MCF 10A (cell line): ENCODE measurements at places on chromosomes 16 and 17. TPM values are rescaled to one million over a fixed set of nuclear protein-coding genes. Genes with fewer than 3 reads are reported as not detected.

DNA sequence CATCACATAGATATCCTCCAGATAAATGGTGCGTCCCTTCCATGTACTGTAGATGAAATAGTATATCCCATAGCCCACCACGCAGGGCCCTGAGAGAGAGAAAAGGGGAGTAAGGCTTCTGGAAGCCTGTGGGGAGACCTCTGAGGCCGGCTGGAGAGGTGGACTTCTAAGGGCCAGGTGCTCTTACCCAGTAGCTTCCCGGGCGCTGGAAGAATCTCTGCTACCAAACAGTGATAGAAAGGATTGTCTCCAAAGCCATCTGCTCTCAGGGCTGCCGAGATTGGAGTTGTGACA is 718 bp downstream of the SAT2 start:
- DNase-seq: no peak

GRCh38 chr17:61340431-61341209 is 59.0 kb upstream of the TBX2 start:
- DNase-seq: no peak

The NR1D1 gene
- 7.5 and 8.8 TPM in 2 replicates for total RNA-seq

DNA sequence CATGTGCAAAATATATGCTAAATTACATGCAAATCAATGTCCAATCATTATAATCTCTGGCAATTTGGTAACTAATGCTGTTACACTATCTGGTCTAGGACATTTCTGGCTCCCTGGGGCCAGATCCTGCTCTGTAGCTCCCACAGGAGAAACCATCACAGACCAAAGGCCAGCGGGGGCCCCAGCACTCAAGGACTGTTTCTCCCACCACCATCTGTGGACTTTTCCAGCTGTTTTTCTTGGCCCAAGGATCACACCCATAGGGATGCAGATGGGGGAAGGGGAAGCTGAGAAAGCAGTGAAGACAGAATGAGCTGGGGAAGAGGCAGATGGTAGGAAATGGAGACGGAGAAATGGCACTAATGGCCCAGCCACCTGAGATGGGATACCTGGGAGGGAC is at the start of gene HIGD1B:
HIGD1B (plus strand) TSS at position 298 of the 400 bp plus-strand sequence. CDS start 270 bp downstream, outside the sequence.
- DNase-seq: no peak

DNA sequence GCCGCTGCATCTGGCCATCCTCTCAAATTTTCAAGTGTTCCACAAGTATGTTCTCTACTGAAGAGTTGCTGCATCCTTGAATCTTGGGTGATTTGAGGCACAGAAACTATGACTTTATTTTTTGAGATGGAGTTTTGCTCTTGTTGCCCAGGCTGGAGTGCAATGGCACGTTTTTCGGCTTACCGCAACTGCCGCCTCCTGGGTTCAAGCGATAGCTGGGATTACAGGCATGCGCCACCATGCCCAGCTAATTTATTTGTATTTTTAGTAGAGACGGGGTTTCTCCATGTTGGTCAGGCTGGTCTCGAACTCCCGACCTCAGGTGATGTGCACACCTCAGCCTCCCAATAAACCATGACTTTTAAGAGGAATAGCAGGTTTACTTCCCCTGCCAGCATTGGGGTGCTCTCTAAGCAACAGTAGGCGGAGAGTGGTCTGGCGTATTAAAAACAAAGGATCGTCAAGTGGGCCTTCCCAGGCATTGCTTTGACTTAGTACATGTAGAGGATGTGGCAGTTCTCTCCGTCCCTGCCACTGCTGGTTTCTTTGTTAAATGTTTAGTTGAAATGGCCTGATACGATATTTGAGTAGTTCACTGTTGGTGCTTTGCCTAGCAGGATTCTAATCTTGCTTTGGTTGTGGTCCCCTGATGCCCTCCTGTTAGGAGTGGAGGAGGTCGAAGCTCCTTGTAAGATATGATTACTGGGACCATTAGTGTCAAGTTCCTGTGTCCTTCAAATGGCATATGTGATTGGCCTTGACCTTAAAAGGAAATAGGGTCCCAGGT is 9.5 kb downstream of the PYCARD start:
- no peak for DNase-seq

The KRTAP1-1 gene
- total RNA-seq: not detected in 2 replicates
